ENCODE measurements at places on chromosomes 1 and 21.

- DNase-seq, result no peak
These were observed 100.8 kb upstream of the IFFO2 start for GRCh38 chr1:19057182-19057779.

DNA sequence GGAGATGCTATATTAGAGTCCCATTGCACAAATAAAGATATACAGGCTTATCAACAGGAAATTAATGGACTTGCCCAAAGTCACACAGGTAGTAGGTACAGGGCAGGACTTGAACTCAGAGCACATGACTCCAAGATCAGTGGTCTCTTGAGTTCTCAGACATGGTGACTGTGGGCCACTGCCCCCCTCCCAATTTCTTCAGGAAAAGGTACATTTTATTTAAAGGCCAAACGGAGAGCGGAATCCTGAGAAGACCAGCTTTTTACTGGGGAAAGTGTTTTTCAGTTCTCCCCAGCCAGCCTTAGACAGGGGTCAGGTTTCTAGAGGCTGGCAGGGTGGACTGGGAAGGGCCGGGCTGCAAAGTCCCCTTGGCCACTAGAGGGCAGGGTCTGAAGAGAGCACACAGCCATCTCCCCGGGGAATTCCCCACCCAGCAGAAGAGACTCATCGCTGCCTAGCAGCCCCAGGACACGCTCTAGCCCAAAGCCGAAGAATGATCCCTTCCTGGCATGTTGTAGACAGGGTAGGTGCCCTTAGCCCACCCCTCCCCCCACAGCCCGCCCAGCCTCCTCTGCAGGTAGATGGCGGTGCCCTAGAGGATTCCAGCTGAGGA, 29.7 kb downstream of the ACP6 start:
- peak; percentile 85 for DNase-seq

DNA sequence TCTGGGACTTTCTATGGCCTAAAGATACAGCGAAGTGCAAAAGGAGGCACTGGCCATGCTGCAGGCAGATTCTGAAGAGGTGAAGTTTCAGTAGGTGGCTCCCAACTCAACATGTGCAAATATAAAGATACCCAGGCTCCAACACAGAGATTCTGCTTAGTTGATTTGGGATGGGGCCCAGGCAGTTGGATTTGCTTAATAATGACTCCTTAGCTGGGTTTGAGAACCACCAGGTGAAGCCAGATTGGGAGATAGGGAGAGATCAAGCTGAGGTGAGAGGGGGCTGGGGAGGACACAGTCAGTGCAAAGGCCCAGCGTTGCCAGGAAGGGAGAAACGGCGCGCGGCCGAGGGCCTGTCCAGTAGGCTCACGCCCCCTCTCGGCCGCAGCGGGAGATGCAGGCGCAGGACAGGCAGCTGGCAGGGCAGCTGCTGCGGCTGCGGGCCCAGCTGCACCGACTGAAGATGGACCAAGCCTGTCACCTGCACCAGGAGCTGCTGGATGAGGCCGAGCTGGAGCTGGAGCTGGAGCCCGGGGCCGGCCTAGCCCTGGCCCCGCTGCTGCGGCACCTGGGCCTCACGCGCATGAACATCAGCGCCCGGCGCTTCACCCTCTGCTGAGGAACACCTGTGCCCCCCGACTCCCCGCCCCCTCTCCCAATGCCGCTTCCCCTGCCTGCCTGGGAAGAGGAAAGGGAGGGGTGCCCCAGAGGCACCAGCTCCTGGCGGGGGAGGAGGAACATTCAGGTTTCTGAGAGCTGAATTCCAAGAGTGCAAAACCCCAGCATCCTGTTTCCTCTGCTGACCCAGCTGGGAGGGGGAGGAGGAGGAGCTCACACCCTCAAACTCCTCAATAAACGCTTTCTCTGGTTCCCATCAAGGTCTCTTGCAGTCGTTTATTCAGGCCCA, 1.2 kb downstream of the FAM167B start:
- DNase-seq, result peak; percentile 93

DNA sequence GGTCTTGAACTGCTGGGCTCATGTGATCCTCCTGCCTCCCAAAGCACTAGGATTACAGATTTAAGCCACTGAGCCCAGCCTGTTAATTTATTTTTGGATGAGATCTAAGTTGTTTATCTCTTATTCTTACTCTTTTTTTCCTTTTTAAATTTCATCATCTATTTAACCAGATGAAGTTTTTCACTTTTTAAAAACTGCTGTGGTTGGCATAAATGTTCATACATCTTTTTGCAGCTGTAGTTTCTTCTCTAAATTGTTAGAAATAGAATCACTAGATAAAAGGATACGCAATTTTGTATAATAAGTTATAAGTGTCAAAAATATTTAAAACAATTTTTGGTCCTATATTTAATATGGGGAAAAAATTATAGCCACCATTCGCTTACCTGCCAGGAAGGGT, 80.3 kb upstream of the GPR88 start:
- no peak for DNase-seq

DNA sequence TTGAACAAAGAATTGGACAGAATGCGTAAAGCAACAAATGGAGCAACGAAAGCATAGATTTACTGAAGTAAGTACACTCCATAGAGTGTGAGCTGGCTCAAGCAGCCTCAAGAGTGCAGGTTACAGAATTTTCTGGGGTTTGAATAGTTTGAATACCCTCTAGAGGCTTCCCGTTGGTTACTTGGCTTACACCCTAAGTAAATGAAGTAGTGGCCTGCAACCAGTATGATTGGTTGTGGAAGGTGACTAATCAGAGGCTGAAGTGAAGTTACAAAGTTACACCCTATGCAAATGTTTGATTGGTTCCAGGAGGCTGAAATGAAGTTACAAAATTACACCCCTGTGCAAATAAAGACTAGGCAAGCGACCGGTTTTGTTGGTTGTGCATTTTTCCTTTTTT, 10.9 kb downstream of the TCEANC2 start:
- DNase-seq, result no peak

DNA sequence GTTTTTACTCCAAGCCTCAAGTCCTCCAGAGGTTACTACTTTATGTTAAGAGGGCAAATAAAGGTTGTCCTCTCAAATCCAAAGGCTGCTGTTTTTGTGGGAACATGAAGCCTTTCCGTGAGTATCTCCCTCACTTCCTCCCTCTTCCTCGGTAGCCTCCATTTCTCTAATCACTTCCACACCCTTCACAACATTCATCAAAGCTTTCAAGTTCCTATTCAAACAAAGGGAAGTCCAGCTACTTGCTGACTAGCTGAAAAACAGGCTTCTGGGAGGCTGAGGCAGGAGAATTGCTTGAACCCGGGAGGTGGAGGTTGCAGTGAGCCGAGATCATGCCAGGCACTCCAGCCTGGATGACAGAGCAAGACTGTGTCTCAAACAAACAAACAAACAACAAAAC, 6.6 kb upstream of the CD48 start:
- DNase-seq, result no peak

DNA sequence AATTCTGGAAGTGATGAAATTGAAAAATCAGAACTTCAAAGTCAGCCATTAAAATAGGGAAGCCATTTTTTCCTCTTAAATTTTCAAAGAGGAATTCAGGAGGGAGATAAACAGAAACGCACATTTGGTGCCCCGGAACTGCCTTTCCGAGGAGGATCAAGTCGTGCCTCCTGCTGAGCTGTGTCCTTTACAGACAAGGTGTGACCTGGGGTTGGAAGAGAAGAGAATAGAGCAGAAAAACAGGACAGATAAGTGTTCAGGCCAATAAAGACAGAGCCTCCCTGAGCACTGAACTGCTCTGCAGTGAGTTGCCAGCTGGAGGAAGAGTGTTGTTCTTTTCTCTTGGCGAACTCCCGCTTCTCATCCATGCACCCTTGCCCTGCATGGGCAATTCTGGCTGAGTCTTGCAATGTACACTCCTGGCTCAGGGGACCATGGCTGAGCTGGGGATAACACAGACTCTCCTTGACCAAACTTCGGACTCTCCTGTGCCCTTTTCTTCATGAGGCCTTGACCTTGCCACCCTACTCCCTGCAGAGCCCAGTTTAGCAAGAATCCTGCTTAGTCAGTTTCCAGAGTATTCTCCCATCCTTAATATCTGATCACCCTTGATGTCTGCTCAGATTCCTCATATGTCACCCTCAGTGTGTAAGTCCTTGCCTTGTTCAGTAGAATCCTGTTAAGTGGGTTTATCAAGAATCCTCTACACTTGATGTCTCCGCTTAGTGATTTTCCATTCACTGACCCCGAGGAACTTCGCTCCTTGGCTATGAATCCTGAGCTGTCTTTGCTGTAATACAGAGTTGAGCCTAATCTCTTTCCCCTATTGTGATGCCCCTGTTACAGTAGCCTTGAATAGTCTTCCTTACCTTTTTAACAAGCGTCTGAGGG, 1.3 kb upstream of the MTARC1 start:
- DNase-seq, result no peak

DNA sequence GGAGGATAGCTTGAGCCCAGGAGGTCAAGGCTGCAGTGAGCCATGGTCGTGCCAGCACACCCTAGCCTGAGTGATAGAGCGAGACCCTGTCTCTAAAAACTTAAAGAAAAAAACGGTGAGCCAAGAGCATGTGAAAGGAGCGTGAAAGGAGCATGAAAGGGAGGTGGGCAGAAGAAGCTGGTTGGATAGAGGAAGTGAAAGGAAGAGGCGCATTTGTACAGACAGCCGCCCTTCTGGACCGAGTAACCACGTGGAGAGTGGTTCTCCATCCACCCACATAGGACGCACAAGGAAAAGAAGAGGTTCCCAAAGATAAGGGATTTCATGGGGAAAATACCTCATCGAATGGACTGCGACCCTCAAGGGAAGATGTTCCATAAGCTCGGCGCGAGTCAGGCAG, 60.4 kb upstream of the IFNAR2 start:
- DNase-seq, result no peak

DNA sequence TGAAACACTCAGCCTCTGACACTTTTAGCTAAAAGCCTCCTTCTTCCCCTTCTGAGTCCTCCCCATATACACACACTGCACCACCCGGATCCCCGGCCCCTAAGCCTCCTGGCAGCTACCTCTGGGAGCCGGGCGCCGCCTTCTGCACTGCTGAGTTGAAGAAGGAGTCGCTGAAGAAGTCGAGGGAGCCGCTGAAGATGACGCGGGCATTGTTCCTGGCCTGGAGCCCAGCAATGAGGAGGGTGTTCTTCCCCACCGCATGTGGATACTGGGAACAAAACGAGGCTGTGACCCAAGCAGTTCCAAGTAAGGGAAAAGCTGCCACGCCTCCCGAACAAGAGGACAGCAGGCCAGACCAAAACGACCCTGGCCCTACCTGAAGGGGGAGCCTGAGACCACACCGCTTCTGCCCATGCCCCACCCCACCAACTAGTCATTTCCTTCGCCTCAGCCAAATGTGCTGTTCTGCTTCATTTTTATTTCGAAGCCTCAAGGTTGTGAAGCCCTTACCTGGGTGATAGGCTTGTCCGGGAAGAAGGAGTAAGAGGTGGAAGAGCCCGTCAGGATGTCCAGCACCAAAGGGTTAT, 7.0 kb downstream of the DDOST start:
- no peak for DNase-seq

DNA sequence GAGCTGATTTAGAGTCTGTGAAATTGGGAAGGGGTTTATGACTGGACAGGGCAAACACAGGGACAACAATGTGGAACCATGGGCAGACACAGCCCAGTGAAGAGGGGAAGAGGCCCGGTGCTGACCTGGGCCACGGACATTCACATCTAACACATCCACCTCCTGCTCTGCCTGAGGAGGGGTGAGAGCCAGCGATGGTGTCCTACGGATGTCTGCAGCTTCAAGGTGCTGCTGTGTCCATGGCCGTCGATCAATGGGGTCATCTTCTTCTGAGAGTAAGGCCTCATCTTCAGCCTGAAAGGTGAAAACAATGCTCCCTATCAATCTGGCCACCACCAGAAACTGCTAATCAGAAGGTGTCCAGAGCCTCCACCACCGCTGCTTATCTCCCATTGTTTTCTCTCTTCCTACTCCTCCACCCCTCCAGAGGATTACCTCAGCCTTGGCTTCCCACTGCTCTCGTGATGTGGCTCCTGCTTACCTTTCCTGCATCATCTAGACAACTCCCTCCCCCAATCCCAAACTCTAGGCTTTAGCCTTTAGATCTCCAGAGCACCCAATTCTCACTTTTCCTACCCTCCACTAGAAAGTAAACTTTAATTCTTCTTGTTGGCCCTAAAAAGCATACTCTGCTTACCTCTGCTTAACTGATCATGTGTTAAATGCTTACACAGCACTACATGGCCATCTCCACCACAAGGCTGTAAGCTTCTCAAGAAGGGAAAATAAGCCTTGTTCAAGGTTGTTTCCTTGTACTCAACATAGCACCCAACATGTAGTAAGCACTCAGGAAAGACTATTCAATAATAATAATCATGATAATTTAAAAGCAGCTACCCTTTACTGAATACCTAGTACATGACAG, 24.0 kb upstream of the ADAM30 start:
- no peak for DNase-seq

GRCh38 chr1:3418600-3418999, 35.9 kb upstream of the ARHGEF16 start:
- no peak for DNase-seq

DNA sequence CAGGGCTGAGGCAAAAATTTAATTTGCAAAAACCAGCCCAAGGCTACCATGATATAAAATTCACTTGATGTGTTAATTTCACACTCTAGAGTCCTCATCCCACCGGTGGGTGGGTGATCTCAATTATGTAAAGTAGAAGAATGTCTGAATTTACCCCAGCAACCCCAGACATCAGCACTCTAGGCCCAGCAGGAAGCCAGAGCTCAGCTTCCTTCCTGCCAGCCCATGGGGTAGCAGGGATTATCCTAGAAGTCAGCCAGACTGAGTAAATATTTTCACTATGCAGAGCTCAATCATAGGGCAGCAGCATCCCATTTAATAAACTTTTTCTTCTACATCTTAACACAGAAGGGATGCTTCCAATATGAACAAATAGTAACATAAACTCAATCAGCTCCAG, 71.0 kb downstream of the SIPA1L2 start:
- DNase-seq, result no peak

GRCh38 chr21:27741736-27742135, 774.8 kb upstream of the ADAMTS5 start:
- no peak for DNase-seq

GRCh38 chr1:4028139-4028501, 128.0 kb upstream of the C1orf174 start:
- no peak for DNase-seq

- DNase-seq, result no peak
These were observed at the start of gene ESPN for GRCh38 chr1:6424619-6425593. Gene ESPN (plus strand): TSS chr1:6424776. CDS start chr1:6424956, 180 bp downstream.

DNA sequence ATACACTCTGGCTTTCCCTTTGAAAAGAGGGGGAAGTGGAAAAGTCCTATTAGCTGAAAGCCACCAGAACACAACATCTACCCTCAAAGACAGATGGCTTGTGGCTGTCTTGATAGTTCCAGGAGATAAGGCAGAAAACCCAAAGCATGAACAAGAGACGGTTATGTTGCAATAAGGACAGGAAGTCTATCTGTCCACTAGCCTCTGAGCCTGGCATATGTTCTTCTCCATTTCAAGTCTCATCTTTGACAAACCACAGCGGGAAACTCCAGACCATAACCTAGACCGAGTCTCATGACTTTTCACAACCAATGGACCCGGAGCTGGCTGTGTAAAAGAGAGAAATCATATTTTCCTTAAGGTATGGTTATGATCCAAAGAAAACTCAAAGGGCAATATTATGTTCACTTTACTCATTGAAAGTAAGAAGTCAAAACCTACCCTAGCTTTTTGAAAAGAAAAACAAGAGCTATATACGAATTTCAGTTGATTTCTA, 33.8 kb downstream of the DUSP10 start:
- peak; percentile 69 for DNase-seq

- no peak for DNase-seq
These were observed 2.9 kb downstream of the DNASE2B start for GRCh38 chr1:84401156-84401555.

- no peak for DNase-seq
These were observed 620.9 kb downstream of the PLPP3 start for GRCh38 chr1:55958498-55958897.
